ENCODE measurements at places on chromosomes 3 and 15.

DNA sequence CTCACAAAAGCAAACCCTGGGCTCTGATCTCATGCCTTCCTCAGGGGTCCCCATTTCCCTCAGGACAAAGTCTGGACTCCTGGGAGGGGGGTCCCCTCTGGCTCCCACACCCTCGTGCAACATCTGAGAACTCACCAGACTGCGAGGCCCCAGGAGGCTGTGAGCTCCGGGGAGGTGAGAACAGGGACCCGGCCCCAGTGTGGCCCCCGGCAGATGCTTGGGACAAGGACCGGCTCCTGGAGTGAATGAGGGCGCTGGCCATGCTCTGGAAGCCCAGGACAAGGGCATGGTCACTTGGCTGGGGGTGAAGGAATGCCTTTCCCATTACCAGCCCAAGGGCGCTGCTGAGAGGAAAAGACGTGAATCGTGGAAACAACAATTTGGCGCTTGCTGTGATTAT, 48.0 kb downstream of the LINGO1 start:
- DNase-seq = no peak

DNA sequence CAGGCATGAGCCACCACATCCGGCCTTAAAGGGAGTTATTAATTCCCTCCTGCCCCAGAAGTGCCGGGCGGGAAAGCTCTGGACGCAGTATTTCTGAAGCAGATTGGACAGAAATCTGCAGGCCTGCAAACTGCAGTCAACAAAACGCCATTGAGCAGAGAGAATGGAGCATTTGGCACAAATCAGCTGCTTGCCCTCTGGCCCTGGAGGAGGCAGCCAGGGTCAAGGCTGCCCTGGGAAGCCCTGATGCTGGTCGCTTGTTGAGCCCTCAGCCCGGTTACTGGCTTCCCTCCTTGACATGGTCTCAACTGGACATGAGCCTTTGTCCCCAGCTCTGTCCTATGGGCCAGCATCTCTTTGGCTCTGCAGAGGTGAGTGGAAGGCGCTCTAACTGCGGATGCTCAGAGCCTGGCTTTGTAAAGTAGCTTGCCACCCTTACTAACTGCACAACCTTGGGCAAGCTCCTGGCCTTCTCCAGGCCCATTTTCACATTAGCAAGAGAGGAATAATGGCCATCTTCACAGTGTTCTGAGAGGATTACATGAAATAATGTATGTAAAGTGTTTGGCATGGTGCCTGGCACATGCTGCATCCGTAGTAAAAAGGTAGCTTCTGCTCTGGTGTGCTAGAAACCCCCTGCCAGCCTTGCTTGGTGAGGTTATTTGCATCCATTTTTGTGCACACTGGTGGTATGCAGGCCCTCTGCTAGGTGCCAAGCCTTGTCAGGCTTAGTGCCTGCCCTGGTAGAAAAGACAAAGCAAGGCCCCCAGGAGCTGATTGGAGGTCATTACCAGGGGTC, 4.1 kb downstream of the SEMA4B start:
- DNase-seq = no peak

DNA sequence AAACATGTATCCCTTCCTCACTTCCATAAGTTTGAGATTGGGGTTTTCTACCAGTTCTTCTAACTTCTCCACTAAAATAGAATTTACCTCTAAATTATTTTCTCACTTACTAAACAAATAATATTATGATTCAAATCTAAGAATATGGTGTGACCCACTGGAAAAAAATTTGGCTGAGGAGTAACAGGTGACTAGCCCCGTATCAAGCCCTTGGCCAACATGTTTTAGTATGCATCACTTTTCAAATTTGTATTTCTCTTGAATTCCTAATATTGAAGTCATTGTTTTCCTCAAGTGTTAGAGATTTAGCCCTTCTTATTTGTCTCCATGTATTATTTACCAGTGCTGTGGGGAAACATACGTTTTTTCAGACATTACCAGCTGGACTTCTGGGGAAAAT, 759.4 kb downstream of the NSUN3 start:
- no peak for DNase-seq

DNA sequence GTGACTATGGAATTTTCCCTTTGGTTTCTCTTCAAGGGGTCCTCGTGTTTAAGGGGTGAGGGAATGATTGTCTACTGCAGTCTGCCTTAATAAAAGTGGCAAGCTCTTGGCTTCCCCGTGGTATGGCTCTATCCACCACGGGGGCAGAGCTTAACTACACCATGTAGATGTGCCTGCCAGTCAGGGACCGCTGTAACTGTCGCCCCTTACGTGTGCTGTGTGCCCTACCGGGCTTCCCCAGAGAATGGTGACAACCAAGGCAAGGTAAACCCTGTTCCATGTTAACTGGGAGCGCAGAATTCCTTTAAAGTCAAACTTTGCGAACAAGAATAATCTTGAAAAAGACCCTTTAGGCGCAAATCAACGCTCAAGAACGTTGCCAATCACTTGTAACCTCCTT, 966 bp upstream of the C3orf80 start:
- DNase-seq = no peak

DNA sequence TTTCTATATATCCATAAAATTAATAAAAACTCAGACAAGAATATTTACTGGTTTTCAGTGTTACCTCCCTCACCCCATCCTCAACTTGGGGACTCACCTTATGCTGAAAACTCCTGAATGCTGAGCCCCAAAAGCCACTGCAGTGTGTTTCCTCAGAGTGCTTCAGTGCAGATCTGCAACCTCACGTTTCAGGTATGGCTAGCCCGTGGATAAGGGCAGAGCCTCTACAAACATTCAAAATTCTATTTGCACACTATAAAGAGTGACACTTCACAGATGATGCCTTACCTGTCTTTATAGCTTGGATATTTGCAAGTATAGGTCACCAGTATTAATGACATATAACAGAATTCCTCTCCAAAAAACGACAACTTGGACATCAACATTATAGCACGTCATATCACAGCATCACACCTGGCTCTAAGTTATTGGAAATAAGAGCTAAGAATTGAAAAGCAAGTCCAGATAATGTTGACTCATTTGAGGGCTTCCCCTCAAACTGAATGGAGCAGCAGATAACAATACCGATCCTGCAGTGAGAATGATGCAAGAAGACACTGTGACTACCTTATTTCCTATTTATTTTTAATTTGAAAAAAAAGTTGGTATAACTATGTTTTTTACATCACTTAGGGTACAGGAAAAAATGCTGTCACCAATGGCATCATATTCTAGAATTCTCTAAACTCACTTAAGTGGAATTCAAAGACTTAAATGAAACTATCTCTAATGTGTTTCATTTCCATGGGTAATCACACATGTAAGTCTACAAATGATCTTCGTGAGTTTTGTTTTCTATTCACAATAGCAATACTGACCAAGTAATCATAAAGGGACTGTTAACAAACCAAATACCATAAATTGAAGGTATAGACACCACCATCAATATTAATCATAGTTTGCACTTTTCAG, 40.7 kb upstream of the RSL24D1 start:
- DNase-seq = no peak
